Adipocyte (in vitro differentiated cells): ENCODE measurements at places on chromosomes 11 and 22.

- DNase-seq, result no peak
Observed at GRCh38 chr11:1140642-1141490, 16.9 kb upstream of the MUC5AC start.

- DNase-seq, result no peak
Observed at GRCh38 chr22:48927591-48927990, 900.1 kb downstream of the BRD1 start.

DNA sequence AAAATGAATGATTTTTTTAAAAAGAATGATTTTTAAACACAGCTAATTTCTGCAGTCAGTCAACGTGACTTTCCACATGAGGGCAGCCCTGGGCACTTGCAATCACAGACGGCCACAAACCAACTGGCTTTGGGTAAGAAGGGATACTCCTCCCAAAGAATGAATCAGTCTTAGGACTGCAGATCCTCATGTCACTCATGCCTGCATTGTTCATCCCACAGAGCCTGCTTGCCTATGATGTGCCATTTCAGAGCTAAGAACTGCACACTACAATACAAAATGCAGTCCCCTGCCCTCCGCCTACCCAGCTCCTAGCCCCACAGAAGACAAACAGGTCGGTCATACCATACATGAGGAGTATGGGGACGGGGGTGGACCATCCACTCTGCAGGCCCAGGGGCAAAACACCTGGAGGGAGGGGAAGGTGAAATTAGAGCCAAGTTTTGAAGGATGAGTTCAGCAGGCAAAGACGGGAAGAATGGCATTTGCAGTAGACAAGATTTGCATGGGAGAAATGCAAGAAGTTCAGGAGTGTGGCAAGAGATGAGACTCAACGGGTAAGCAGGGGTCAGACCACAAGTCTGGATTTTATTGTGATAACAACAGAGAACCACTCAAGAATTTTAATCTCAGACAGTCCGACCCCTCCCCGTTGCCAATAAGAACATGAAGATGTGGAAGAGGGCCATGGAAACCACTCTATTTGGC, 24.7 kb downstream of the PACSIN2 start:
- peak; percentile 89 for DNase-seq

GRCh38 chr11:67674442-67674871, at the start of gene ALDH3B2:
Gene ALDH3B2 (minus strand): TSS chr11:67674623. CDS start chr11:67666935, 7,688 bp downstream.
- DNase-seq, result no peak

DNA sequence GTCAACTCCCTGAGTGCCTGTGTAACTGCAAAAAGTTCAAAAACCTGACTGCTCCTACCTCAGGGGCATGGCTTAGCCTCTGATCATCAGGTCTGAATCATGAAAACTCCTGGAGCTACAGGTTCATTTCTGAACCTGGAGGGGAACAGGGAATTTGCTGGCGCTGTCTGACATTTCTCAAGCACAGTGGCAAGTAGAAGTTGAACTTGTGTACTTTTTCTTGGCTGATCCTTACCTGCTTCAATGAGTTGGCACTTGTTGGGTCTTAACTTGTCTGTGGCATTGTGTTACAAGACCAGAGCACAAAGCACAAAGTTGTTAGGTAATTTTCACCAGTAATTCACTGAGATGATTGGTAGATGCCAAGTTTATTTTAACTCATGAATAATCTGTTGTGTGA, 3.3 kb downstream of the TMEM109 start:
- DNase-seq, result no peak

- DNase-seq, result no peak
Observed at GRCh38 chr11:119343726-119344125, 2.8 kb downstream of the MFRP start.
